Pancreas (tissue), 10 donors: ENCODE measurements at places on chromosomes 1 and 21. TPM values are rescaled to one million over a fixed set of nuclear protein-coding genes. Genes with fewer than 3 reads are reported as not detected.

GRCh38 chr1:167628741-167629515 is 1.1 kb upstream of the RCSD1 start:
- DNase-seq, result no peak

GRCh38 chr1:182268669-182269068 is 122.9 kb downstream of the GLUL start:
- DNase-seq, result no peak

GRCh38 chr21:37821092-37821491 is 95.2 kb downstream of the KCNJ6 start:
- DNase-seq, result no peak

DNA sequence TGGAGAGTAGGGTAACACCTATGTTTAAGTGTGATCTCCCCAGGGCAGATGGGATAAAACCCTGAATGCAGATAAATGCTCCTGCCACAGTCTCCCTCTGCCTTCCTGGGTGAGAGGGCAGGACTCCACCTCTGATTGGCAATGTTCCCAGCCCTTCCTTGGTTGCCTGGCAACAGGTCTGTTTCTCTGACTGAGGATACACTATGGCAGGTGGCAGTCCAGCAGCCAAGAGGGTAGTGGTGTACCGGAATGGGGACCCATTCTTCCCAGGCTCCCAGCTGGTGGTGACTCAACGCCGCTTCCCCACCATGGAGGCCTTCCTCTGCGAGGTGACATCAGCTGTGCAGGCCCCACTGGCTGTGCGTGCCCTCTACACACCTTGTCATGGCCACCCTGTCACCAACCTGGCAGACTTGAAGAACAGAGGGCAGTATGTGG is at the start of gene DCDC2B:
DCDC2B (plus strand) TSS at position 199 of the 438 bp plus-strand sequence; CDS start at position 204, 5 bp downstream.
- peak; percentile 86 for DNase-seq

DNA sequence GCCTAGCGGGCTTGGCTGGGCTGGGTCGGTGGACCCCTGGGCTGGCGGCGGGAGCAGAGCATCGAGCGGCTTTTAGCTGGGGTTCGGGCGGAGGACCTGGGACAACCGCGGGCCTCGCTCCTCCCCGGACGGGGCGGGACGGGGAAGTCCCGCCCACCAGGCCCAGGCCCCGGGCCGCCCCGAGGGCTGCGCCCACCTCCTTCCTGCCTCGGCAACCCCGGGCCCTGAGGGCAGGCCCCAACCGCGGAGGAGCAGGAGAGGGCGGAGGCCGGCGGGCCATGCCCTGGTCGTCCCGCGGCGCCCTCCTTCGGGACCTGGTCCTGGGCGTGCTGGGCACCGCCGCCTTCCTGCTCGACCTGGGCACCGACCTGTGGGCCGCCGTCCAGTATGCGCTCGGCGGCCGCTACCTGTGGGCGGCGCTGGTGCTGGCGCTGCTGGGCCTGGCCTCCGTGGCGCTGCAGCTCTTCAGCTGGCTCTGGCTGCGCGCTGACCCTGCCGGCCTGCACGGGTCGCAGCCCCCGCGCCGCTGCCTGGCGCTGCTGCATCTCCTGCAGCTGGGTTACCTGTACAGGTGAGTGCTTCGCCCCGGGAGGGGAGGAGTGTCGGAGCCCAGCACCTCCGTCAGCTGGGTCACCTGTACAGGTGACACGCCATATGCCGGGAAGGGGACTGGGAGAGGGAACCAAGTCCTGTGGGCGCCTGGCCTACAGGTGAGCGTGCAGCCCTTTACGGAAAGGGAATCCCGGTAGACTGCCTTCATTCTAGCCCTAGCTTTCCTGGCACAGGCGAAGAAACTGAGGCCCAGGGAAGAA is at the start of gene XKR8:
XKR8 (plus strand) TSS at position 182 of the 812 bp plus-strand sequence; CDS start at position 279, 97 bp downstream.
- DNase-seq, result peak; percentile 88

- DNase-seq, result no peak
Observed at GRCh38 chr1:78650114-78650660, 556 bp downstream of the IFI44 start.

- no peak for DNase-seq
Observed at GRCh38 chr21:29288239-29288638, 10.5 kb upstream of the BACH1 start.

- DNase-seq, result no peak
Observed at GRCh38 chr21:39209334-39209688, 26.1 kb upstream of the PSMG1 start.

DNA sequence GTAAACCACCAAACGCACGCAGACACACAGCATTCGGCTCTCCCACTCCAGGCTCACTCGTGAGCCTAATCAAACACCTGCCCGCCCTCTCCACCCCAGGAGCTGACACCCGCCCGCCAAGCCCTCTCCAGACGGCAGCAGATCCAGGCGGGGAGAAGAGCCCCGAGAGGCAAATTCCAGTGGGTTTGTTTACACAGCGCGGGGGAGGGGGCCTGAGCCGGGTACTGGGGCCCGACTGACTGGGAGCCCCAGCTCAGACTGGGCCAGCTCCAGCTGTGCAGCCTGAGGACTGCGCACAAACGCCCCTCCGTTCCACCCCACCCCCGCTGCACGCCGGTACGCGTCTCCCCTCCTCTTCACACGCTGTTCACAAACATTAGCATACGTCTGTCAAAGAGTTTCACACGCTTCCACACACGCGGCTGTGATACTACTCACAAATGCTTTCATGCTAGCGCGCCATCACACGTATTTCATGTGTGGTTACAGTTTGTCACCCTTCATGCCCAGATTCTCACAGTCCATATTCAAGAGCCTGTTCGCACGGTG is 1.0 kb upstream of the EFNA1 start:
- peak; percentile 70 for DNase-seq

GRCh38 chr1:28078262-28078661 is 10.1 kb downstream of the EYA3 start:
- DNase-seq, result no peak

DNA sequence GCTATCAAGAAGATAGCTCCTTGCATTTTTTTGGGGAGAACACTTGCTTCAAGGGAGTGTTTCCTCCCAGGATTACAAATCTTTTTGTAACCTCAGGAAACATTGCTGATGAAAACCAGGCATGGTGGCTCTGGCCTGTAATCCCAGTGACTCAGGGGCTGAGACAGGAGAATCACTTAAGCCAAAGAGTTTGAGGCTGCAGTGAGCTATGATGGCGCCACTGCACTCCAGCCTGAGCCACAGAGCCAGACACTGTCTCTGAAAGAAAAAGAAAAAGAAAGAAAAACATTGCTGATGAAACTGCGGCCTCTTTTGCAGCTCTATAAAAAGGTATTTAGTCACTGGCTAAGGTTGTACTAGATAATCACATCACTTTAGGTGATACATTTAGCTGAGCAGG is 7.3 kb downstream of the RNU1-2 start:
- DNase-seq, result peak; percentile 33

GRCh38 chr21:45080232-45080631 is 5.9 kb downstream of the ADARB1 start:
- DNase-seq, result no peak

- DNase-seq, result no peak
Observed at GRCh38 chr1:210294999-210295745, 33.5 kb upstream of the HHAT start.

GRCh38 chr21:15311510-15311909 is 246.7 kb upstream of the NRIP1 start:
- DNase-seq, result no peak

GRCh38 chr1:230191079-230191804 is 124.2 kb downstream of the GALNT2 start:
- DNase-seq, result peak; percentile 54

- DNase-seq, result no peak
Observed at GRCh38 chr1:151990856-151991198, 2.8 kb downstream of the S100A10 start.

GRCh38 chr1:244995602-244996400 is 131.5 kb upstream of the HNRNPU start:
- no peak for DNase-seq

- DNase-seq, result no peak
Observed at GRCh38 chr1:50970931-50971582, 1.0 kb downstream of the CDKN2C start.

TMPRSS2 gene
- total RNA-seq, result 76.8 TPM

FCMR gene
- 1.8 TPM for total RNA-seq

ATP1A2 gene
- total RNA-seq, result 0.34 TPM

TCHHL1 gene
- total RNA-seq, result not detected

OR2T29 gene
- total RNA-seq, result not detected

SPRR1B gene
- not detected for total RNA-seq

MPZ gene
- total RNA-seq, result 1.5 TPM

SUSD4 gene
- total RNA-seq, result 11.7 TPM

TLCD4 gene
- total RNA-seq, result 14.7 TPM

LCE3D gene
- total RNA-seq, result not detected

YOD1 gene
- total RNA-seq, result 2.4 TPM
